OCI-M1 (cell line): ENCODE measurements at places on chromosomes 5 and 9.
A peak's percentile ranks its signal among the peaks of the same experiment; 100 is the strongest.

GRCh38 chr5:34529581-34530331 lies 126.4 kb upstream of the RAI14 start:
- no peak for DNase-seq

- no peak for DNase-seq
These were observed 307.6 kb upstream of the TNC start for GRCh38 chr9:115425601-115426000.

GRCh38 chr5:36948041-36948440 lies 71.5 kb downstream of the NIPBL start:
- DNase-seq, result no peak

DNA sequence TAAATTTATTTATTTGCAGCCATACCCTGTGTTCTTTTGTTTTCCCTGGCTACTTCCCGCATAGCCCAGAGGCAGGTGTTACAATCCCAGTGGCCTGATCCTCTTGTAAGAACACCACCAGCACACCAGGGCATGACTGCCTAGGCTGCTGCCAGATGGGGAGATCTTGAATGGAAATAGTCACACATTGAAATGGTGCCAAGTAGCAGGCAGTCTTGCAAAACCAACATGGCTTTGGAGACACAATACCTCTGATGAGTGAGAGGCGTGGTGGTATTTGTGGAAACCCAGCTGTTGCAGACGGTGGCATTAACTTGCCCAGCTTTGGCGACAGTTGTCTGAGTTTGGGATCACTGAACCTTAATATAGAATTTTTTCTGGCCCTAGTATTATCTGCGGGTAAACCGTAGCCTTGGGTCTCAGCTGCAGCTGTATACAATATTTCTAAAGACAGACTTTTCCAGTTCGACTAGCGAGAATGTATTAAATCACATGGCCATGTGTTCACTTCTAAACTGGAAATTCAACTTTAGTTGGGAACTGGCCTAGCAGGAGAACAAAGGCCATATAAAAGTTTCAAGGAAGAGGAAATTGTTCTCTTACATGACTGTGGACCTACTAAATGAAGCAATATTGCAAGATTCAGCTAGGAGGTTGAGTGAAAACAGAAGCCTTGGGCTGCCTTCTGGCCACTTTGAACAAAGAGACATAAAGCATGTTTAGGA lies 277.0 kb downstream of the SMARCA2 start:
- DNase-seq, result no peak

- DNase-seq, result peak; percentile 72
These were observed 937 bp upstream of the MACROH2A1 start for GRCh38 chr5:135399794-135400542.

DNA sequence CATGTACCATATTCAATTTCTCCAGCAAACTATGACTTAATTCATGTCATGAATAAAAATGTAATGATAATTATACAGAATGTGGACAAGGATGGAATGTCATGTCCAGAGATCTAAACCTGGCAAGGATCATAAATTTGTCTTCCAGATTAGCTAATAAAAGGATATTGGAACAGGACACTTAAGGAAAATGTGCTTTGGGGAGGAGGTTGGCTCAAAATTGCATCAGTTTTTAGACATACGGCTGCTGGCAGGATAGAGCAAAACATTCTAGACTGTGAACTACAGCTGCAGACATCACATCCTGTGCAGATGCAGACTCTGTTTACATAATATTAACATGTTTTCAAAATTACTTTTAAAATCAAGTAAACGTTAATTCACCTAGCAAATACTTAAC lies 248.4 kb downstream of the TLR4 start:
- DNase-seq, result no peak

- DNase-seq, result no peak
These were observed 140.1 kb upstream of the ABCA1 start for GRCh38 chr9:105067895-105068580.

GRCh38 chr9:38295764-38296163 lies 96.7 kb upstream of the ALDH1B1 start:
- no peak for DNase-seq

DNA sequence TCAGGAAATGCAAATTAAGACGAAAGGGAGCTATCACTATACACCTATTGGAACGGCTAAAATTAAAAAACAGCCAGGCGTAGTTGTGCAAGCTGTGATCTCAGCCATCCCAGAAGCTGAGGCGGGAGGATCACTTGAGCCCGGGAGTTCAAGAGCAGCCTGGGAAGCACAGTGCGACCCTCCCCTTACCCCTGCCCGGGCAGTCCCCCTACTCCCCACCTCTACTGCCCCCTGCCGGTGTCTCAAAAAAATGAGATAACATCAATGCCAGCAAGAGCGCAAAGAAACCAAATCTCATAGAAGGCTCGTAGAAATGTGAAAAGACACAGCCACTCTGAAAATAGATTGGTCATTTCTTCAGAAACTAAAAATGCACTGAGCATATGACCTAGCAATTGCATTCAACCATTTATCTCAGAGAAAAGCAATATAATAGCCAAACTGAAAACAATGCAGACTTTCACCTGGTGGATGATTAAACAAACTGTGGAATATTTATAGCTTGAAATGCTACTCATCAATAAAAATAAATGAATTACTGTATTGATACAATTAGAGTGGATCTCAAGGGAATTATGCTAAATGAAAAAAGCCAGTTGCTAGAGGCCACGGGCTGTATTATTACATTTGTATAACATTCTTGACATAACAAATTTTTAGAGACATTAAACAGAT lies 20.6 kb downstream of the OR2V2 start:
- DNase-seq, result peak; percentile 67

GRCh38 chr9:131169563-131170240 lies 44.3 kb downstream of the NUP214 start:
- no peak for DNase-seq

GRCh38 chr5:113692891-113693457 lies 179.5 kb downstream of the YTHDC2 start:
- no peak for DNase-seq

DNA sequence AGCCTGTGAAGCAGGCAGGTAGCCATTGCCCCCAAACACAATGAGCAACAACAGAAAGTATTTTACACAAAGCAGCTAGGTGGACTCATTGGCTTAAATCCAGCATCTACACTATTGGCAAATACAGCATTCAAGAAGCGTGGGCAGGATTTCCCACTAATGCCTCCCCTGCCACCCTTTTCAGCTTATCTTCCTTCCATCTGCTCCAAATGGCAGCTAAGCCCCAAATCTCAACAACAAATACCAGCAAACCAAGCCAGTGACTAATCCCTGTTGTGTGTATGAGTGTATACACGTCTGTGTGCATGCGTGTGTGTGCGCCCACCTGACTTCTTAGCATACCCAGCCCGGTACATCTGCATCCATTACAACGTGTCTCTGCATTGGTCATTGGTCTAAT lies 151.2 kb upstream of the WWC1 start:
- no peak for DNase-seq

GRCh38 chr9:129725795-129726251 lies 27.0 kb downstream of the PTGES start:
- no peak for DNase-seq

- DNase-seq, result no peak
These were observed 19.0 kb upstream of the N4BP3 start for GRCh38 chr5:178094345-178094744.

DNA sequence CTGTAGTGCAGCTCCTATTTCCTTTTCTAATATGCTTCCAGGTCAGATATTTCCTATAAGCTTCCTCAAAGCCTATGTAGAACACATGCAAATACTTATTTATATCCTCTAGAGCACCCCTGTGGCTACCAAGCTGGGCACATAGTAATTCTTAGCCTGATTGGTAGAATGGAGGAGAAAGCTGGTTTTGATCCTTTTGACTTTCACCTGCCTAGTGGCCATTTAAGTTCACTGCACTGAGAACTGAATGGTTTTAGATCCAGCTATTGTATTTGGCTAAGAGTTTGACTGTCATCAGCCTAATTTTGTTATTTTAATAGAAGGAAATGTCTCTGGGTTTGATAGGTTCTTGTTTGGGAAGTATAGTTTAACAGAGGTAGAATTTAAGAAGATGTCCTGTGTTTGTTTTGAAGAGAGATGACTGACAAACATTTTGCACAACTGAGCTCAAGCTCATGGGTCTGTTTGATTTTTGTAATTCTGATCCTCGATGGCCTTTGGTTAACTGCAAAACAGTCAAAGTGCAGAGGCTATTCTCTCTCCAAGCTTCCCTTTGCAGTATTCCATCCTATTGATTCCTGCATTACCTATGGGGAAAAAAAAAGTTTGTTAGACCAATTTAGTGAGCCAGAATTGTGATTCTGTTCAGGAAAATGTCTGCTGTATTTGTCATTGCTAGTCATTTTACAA lies 85.4 kb downstream of the KCNN2 start:
- DNase-seq, result peak; percentile 0

GRCh38 chr9:23162789-23163188 lies 663.3 kb downstream of the ELAVL2 start:
- DNase-seq, result no peak

GRCh38 chr5:138964647-138965201 lies 89.6 kb upstream of the LRRTM2 start:
- DNase-seq, result no peak

DNA sequence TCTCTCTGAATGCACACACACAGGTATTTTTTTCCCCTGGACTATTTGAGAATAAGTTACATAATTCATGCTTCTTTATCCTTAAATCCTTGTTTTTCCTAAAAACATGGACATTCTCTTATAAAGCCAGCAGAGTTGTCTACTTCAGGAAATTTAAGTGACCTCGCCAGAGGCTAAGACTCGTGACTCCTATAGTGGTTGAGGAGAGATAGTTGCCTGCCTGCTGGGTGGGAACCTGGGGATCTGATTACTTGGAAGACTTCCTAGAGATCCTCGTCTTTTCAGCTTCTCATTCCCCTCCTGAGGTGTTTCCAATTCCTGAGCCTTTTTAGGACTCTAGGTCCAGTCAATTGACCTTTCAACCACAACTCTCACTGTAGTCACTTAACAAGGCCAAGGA lies 5.5 kb downstream of the SLC30A5 start:
- no peak for DNase-seq

DNA sequence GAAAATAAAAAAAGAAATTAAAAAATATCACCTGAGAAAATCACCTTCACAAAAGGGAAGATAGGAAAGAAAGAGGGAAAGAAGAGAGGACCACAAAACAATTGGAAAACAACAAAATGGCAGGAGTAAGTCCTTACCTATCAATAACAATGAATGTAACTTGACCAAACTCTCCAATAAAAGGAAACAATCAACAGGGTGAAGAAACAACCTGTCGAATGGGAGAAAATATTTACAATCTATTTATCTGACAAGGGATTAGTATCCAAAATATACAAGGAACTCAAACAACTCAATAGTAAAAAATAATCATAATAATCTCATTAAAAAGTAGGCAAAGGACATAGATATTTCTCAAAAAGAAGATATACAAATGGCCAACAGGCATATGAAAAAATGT lies 135.8 kb downstream of the AGTPBP1 start:
- no peak for DNase-seq
